ENCODE measurements at places on chromosomes 3 and 15.

GRCh38 chr15:71596672-71597071 lies 213.7 kb upstream of the NR2E3 start:
- no peak for DNase-seq

DNA sequence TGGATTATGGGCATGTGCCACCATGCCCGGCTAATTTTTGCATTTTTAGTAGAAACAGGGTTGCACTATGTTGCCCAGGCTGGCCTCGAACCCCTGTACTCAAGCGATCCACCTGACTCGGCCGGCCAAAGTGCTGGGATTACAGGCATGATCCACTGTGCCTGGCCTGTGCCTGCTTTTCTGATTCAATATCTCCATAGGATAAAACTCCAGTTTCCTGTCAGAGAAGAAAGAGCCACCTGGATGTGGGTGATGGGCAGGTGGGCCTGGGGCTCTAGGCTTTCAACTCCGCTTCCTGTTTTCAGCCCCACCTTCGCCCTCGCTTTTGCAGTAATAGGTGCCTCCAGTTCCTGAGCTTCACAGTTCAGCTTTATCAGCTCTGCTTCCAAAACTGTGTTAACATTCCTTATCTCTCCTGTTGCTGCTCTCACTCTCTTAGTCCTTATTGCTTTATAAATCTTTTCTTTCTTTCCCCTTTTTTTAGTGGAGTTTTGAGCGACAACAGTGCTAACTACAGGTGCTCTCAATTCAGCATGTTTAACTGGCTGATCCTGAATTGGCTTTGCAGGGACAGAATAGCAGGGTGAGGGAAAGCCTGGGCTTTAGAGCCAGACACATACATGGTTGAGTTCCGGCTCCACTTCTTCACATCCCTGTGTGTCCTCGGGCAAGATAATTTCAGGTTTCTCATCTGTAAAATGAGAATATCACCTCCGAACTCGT lies 21.1 kb upstream of the PDE8A start:
- no peak for DNase-seq

GRCh38 chr3:149509526-149509925 lies 35.0 kb downstream of the TM4SF4 start:
- DNase-seq, result no peak

- no peak for DNase-seq
Observed at GRCh38 chr3:44568561-44568960, 13.6 kb downstream of the ZKSCAN7 start.

Measured in amniotic stem cell (primary cell).